CD4-positive, alpha-beta memory T cell (primary cell): ENCODE measurements at places on chromosomes 1 and 21. TPM values are rescaled to one million over a fixed set of nuclear protein-coding genes. Genes with fewer than 3 reads are reported as not detected.

POU3F1 gene
- total RNA-seq, result 0.14 TPM

RCSD1 gene
- total RNA-seq, result 129 TPM

OR2T33 gene
- total RNA-seq, result not detected

CD1D gene
- total RNA-seq, result not detected

MPZ gene
- 11.1 TPM for total RNA-seq

TRIM46 gene
- total RNA-seq, result 8.5 TPM

NEXN gene
- total RNA-seq, result 0.47 TPM

FCER1A gene
- not detected for total RNA-seq

ESRRG gene
- not detected for total RNA-seq

DMBX1 gene
- not detected for total RNA-seq

SYT2 gene
- not detected for total RNA-seq

ETV3L gene
- total RNA-seq, result not detected

TRIM17 gene
- 0.76 TPM for total RNA-seq

INKA2 gene
- 2.4 TPM for total RNA-seq

CADM3 gene
- not detected for total RNA-seq

GPATCH2 gene
- total RNA-seq, result 11.3 TPM

C1orf210 gene
- not detected for total RNA-seq

TPTE gene
- not detected for total RNA-seq

NOTCH2 gene
- total RNA-seq, result 58.7 TPM

CHIA gene
- not detected for total RNA-seq

KRTAP11-1 gene
- total RNA-seq, result not detected

CFAP107 gene
- not detected for total RNA-seq

C1orf105 gene
- total RNA-seq, result not detected

OR2L8 gene
- 0.69 TPM for total RNA-seq

ZNF684 gene
- total RNA-seq, result 4.4 TPM

BCAN gene
- total RNA-seq, result not detected

IFI44 gene
- 45.6 TPM for total RNA-seq

CFHR5 gene
- not detected for total RNA-seq

TMEM54 gene
- total RNA-seq, result not detected

SELL gene
- 378 TPM for total RNA-seq

CYP4A11 gene
- not detected for total RNA-seq

CR2 gene
- 1.9 TPM for total RNA-seq

APCS gene
- total RNA-seq, result not detected

ACOT11 gene
- 1.00 TPM for total RNA-seq

CYP4A22 gene
- not detected for total RNA-seq

ICOSLG gene
- 4.2 TPM for total RNA-seq

NUP210L gene
- 0.19 TPM for total RNA-seq
